ENCODE measurements at places on chromosomes 5 and 9.
A peak's percentile ranks its signal among the peaks of the same experiment; 100 is the strongest.

DNA sequence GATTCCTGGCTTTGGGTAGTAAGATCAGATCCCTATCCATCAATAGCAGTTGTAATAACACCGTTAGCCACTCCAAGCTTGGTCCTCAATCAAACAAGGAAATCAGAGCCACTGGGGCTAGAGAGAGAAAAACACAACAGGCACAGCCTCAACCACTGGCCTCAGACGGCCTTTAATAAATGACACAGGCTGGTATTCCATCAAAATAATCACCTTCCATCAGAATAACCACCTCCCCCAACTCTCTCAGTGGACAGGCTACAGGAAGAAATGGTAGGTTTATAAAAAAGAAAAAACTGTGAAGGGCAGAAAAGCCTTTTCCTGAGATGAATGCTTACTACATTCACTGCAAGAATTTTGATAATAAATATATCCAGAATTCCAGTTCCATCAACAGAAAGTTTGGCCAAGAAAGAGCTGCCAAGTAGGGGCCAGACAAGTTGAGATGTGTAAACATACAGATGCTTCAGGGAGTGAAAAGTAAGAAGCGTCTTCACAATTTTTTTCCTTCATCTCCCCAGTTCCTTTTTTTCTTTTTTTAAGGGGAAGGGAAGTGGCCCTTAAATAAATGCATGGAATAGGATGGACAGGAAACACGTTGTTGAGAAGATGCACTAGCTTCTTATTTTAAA is 5.5 kb downstream of the FOXD1 start:
- no peak for DNase-seq
- H3K27me3 ChIP-seq, result peaks cover 17% of the 10 kb centered on the region
- H3K27ac ChIP-seq, result no peak overlapping the region
- no peak overlapping the region for H3K4me3 ChIP-seq

- no peaks in the 10 kb centered on the region for H3K27me3 ChIP-seq
- no peaks in the 10 kb centered on the region for H3K36me3 ChIP-seq
- H3K27ac ChIP-seq, result no peak overlapping the region
- H3K4me3 ChIP-seq, result no peak overlapping the region
- no peak for DNase-seq
Observed at GRCh38 chr9:29290516-29290915, 1717.2 kb upstream of the C9orf72 start.

DNA sequence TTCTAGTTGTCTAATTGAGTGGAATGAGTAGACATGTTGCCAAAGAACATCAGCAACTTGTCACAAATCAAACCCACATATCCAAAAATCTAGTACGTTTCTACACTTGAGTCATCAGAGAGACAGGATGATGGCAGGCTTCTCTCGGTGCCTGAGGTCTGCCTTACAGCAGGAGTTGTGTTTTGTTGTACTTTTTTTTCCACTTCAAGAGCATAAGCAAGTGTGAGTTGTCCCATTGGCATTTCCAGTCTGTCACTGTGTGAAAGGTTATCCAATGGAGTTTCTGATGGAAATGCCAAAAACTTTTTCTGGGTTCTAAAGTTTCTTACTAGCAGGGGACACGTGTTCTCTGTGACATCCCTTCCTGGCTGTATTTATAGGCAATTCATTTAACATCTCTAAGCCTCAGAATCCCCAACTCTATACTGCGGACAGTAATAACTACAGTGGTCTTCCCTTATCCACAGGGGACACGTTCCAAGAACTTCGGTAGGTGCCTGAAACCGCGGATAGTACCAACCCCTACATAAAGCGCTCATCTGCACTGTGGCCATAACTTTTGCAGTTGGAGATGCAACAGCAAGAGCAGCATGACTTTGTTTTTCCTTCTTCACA is 246.5 kb downstream of the SYK start:
- H3K4me1 ChIP-seq, result peaks cover 15% of the 10 kb centered on the region
- H3K4me3 ChIP-seq, result peak overlapping the region; percentile 31
- no peak for DNase-seq
- H3K27me3 ChIP-seq, result no peaks in the 10 kb centered on the region
- peak overlapping the region; percentile 87 for H3K27ac ChIP-seq

DNA sequence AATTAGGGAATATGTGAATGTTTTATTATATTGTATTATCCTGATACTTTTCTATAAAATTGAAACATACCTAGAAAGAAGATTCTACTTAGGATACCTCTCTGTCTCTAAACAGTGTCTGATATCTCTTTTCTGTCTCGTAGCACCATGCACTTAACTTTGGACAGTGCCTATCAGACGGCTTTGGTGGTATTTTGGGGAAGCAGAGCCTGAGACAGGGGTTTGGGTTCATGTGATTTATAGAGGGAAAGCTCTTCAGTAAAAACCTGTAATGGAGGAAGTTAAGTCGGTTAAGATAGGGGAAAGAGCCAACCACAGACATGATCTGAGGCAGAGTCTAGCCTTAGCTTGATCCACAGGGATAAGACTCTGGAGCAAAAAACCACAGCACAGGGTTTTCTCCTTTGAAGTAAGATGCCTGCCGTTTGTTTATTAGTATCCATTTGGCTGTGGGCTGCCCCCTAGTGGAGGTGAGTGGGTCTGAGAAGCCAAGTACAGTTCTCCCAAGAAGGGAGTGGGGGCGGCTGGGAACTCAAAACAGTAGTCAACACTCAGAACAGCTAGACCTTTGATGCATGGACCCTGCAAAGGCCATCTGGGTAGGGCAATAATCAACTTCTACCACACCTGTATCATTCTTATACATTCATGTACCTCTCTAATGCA is 141.2 kb upstream of the ASTN2 start:
- peaks cover 8% of the 10 kb centered on the region for H3K27me3 ChIP-seq
- no peak overlapping the region for H3K27ac ChIP-seq
- H3K4me1 ChIP-seq, result no peaks in the 10 kb centered on the region
- no peaks in the 10 kb centered on the region for H3K36me3 ChIP-seq
- no peak for DNase-seq

- H3K27ac ChIP-seq, result no peak overlapping the region
- peaks cover 55% of the 10 kb centered on the region for H3K27me3 ChIP-seq
- H3K36me3 ChIP-seq, result no peaks in the 10 kb centered on the region
- DNase-seq, result peak; percentile 78
Observed at GRCh38 chr9:34580358-34580757, 9.2 kb downstream of the CNTFR start.

DNA sequence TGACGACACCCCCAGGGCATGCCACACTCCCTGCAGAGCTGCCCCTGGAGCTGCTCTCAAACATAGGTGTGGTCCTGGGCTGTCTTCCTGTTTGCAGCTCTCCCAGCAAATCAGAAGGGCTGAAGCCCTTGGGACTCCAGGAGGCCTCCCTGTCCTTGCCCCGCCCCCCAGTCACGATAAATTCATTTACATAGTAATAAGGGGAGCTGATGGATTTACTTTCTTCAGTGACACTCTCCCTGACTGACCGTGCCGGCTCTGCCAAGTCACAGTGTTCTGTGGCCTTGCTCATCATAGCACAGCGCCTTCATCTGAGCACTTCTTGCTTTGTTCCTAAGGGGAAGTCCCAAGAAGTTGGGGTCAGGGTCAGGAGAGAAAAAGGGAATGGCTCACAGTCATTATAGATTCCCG is 121.4 kb downstream of the ENC1 start:
- H3K27ac ChIP-seq, result no peak overlapping the region
- H3K36me3 ChIP-seq, result peaks cover 8% of the 10 kb centered on the region
- no peak overlapping the region for H3K4me3 ChIP-seq
- DNase-seq, result no peak

DNA sequence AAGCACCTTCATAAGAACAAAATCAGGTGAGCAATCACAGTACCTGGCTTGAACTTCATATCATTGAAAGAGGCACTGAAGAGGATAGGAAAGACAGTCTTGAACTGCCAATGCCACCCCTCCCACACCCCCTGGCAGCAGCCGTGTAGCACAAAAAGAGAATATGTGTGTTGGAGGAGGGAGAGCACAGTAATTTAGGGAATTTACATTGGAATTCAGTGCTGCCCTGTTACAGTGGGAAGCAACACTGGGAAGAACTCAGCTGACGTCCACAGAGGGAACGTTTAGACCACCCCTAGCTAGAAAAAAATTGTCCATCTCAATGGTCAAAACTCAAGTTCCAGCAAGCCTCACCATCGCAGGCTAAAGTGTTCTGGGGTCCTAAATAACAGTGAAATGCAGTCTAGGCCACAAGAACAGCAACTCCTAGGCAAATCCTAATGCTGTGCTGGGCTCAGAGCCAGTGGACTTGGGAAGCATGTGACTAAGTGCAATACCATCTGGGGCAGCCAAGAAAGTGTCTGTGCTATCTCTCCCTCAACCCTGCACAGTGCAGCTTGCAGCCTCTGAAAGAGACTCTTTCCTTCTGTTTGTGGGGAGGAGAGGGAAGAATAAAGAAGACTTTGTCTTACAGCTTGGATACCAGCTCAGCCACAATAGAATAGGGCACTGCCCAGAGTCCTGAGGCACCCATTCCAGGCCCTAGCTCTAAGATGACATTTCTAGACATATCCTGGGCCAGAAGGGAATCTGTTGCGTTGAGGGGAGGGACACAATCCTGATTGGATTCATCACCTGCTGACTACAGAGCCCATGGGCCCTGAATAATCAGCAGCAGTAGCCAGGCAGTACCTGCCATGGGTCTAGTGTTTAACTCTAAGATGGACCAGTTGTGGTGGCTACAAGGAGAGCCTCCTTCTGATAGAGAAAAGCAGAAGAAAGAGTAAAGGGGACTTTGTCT is 62.1 kb upstream of the VLDLR start:
- peak overlapping the region; percentile 33 for H3K4me3 ChIP-seq
- H3K4me1 ChIP-seq, result peaks cover 46% of the 10 kb centered on the region
- H3K27me3 ChIP-seq, result no peaks in the 10 kb centered on the region
- H3K27ac ChIP-seq, result peak overlapping the region; percentile 89
- no peak for DNase-seq
- peaks cover 10% of the 10 kb centered on the region for H3K36me3 ChIP-seq

GRCh38 chr9:87007711-87008366 is 60.5 kb upstream of the GAS1 start:
- no peak for DNase-seq
- no peak overlapping the region for H3K4me3 ChIP-seq
- H3K4me1 ChIP-seq, result peaks cover 7% of the 10 kb centered on the region
- no peaks in the 10 kb centered on the region for H3K27me3 ChIP-seq
- H3K36me3 ChIP-seq, result peaks cover 5% of the 10 kb centered on the region

All from chondrocyte (in vitro differentiated cells).